Stimulated activated CD8-positive, alpha-beta memory T cell treated with anti-CD3 and anti-CD28 coated beads, Interleukin-4, amount 100 ng/mL, for 1 hour (primary cell): ENCODE measurements at places on chromosomes 1 and 21.

GRCh38 chr1:7691576-7691975 is 79.5 kb upstream of the VAMP3 start:
- no peak for DNase-seq

DNA sequence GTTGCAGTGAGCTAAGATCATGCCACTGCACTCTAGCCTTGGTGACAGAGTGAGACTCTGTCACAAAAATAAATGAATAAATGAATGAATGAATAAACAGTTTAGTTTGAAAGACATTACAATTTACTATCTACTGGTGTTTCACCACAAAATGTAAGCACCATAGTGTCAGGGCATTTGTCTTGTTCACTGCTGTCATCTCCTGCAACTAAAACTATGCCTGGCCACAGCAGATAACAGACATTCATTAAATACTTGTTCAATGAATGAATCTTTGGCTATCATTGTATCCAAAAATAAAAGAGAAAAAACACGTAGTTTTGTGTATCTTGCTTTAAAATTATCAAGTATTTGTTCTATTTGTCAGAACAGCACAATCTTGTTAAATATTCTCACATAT is 32.5 kb downstream of the SASS6 start:
- DNase-seq, result no peak

- DNase-seq, result no peak
Measured at GRCh38 chr1:209920844-209921243, 17.2 kb upstream of the SYT14 start.

DNA sequence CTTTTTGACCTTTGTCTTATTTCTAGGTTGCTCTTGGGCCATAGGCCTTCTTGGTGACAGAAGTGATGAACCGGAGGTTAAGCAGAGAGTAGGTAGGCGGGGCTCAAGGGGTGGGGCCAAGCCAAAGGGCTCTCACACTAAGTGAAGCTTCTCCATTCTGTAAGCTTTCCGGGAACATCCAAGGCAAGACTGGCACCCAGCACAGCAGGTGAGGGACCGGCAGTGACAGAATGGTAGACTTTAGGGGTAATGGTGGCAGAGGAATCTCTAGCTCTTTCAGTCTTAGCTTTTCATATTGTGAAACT is at the start of gene TNFAIP8L2:
TNFAIP8L2 (plus strand) TSS at position 135 of the 305 bp plus-strand sequence. CDS start 2,049 bp downstream, outside the sequence.
- peak; percentile 56 for DNase-seq

GRCh38 chr21:26096494-26097371 is 73.8 kb downstream of the APP start:
- DNase-seq, result no peak

GRCh38 chr1:29237129-29237821 is 953 bp downstream of the PTPRU start:
- DNase-seq, result no peak

DNA sequence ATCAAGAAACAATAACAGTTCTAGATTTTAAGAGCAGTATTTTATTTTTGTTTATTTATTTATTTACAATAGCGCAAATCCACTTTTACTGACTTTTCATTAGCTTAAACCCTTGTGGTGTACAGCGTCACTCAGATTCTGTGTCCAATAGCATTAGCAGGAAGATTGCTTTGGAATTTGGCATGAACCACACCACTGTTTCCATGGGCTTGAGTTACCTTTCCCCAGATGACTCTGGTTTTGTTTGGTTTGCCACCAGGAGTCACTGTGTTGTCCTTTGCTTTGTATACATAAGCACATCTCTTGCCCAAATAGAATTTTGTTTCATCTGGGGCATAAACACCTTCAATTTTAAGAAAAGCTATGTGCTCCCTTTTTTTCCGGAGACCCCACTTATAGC is 25.9 kb upstream of the SNRPE start:
- no peak for DNase-seq

DNA sequence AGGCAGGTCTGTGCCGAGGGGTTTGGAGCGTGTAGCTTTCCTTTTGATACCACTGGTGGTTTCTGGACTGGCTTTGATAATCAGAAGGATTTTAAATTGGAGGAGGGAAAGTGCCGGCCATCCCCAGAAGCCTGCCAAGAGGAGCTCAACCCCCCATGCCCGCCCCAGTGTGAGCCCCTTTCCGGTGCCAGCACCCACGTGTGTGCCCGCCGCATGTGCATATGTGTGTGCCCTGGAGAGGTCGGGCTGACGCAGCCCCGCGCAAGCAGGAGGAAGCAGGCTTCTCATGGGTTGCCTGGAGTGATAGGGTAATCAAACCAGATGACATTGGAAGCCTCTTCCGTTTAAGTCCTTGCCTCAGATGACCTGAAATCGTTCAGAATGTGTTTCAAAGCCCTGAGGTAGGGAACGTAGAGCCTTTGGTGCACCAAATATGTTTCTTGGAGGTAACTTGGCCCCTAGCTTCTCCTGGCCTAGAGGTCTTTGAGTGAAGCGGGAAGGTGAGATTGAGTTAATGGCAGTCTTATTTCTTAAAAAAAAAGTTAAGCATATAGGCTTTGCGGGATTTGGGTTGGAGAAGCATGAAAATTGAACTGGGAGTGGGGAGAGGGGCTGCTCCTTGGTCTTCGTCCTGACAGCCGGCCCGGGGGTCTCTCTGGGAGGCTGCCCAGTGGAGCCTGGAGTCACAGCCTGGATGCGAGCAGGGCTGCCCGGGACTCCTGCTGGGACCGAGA is 34.1 kb upstream of the ARHGEF16 start:
- DNase-seq, result no peak

- DNase-seq, result no peak
Measured at GRCh38 chr1:119266386-119266785, 102.2 kb upstream of the HAO2 start.

- no peak for DNase-seq
Measured at GRCh38 chr1:37865348-37866120, 6.1 kb upstream of the MTF1 start.

- DNase-seq, result no peak
Measured at GRCh38 chr21:37342046-37342632, 24.4 kb upstream of the DYRK1A start.

DNA sequence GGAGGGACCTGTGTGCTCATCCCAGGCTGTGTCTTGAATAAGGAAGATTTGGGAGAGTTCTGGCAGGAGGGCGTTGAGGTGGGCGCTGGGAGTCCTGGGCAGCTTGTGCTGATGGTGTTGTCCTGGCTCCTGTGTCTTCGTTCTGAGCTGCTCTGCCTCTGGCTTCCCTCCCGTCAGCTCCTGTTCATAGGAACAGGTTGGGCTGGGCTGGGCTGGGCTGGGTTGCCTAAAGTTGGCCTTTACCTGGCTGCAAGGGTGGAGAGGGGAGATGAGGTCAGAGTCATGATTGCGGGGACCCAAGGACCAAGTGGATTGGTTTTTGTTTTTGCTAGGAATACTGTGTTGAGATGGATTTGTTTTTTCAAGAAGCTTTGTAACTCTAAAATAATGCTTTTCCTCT is 9.1 kb downstream of the NECAP2 start:
- no peak for DNase-seq

GRCh38 chr21:19712441-19712840 is 1285.8 kb upstream of the NCAM2 start:
- DNase-seq, result no peak

DNA sequence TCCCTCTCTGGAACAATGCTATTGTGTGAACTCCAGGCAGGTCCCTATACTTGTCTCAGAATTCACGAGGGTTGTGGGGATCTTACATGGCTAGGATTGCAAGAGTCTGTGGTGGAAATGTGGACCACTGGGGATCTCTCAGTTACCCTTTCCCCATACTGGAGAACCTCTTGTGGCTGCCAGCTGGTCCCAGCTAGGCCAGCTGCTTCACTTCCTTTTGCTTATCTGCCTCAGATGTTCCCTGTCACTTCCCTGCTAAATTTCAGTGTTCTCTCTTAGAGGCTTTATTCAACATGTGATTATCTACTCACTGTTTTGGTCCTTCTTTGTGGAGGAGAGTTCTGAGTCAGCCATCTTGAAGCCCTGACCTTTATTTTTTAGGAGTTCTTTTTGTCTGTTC is 75.9 kb upstream of the SAMD13 start:
- no peak for DNase-seq

DNA sequence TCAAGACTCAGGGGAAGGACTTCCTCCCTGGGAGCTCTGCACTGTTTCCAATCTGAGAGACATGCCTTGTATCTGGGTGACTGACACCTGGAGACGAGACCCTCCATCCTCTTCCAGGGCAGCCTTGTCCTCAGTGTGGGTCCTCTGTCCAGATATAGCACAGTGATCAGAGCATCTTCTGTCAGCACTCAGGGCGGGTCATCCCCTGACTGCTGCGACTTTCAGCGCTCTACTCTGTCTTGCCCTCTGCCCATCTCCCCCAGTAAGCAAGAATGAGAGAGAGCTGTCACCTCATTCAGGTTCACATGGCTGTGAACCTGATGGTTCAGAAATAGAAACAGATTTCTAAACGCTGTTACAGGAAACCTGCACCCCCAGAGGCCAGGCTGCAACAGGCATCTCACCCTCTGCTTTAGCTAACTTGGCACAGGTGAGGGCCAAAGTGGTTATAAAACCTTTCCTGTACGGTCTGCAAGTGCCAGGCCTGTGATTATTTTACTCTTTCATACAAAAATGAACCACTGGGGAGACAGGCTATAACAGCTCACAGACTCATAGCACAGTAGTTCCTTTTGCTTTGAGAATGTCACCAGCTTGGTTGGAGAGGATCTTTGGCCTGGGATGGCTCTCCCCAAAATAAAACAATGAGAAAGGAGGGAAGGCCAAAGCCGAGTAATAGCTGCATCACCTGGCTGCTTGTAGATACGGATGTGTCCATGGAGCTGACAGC is 11.4 kb upstream of the TENT5C start:
- DNase-seq, result no peak

DNA sequence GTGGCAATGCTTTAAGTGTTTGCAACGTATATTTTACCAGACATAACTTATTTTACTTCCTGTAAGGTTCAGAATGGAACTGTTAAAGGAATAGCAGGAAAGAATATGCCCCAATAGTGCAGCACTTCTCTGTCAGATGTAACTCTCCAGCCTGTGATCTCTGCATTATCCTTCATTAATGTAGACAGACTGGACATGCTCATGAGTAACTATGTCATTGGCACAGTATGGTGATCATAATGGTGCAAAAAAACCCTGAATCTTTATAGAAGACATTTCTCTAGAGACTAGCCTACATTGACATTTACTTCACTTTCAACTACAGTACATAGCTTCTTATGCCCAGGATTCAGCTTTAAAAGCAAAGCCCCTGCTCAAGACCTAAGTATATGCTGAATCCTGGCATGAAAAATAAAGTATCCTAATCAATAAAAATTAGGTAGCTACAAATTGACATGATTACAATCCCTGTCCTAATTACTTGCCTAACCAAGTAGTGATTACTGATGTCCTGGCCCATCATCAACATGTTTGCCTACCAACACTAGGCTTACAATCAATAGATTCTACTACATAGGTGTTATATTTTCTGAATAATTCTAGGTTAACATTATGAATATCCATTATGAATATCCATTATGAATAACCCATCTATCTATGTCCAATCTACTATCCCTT is 13.9 kb downstream of the COX20 start:
- no peak for DNase-seq

DNA sequence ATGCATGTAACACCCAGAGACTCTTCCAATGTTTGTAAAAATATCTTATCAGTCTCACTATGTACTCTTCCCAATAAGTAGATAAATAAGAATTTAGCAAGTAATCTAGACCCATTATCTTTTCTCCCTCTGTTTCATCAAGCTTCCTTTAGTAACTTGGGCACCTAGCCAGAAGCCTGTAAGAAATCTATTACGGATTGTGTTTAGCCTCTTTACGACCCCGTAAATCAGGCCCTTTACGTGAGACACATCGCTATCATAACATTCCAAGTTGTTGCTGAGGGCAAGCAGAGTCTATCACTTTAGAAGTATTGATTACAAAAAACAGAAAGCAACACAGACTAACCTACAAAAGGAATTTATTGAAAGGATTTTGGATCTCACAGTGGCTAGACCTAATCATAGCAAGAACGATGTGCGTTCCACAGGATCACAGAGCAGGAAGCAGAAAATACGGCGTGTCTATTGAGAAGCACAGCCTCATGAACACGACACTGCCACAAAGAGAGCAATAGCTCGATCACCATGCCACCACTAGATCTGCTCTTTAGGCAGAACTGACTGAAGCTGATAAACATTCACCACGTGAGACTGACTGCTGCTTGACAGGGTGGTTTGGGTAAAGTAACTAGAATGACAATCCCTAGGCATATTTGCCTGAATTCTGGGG is 922.1 kb downstream of the AMY1C start:
- no peak for DNase-seq

DNA sequence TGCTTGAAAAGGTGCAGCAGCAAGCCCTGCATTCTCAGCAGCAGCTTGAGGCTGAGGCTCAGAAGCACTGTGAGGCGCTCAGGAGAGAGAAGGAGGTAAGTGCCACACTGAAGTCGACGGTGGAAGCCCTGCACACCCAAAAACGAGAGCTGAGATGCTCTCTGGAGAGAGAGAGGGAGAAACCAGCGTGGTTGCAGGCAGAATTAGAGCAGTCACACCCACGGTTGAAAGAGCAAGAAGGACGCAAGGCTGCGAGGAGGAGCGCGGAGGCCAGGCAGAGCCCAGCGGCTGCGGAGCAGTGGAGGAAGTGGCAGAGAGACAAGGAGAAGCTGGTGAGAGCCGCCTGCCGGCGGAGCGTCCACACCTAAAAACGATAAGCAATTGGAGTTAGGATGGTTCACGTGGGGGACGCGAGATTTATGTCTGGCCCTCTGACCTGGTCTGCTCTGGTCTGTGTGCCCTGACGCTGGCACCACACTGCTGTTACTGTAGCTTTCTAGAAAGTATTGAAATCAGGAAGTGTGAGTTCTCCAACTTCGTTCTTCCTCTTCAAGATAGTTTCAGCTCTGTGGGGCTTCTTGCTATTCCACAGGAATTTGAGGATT is 26.7 kb upstream of the DIP2A start:
- no peak for DNase-seq

- DNase-seq, result no peak
Measured at GRCh38 chr1:14739082-14739832, 140.8 kb downstream of the KAZN start.

- no peak for DNase-seq
Measured at GRCh38 chr1:230507666-230508402, 81.7 kb upstream of the PGBD5 start.

GRCh38 chr1:39416609-39417008 is 74.8 kb upstream of the BMP8A start:
- no peak for DNase-seq

GRCh38 chr1:103333141-103333540 is 192.4 kb upstream of the RNPC3 start:
- DNase-seq, result no peak

DNA sequence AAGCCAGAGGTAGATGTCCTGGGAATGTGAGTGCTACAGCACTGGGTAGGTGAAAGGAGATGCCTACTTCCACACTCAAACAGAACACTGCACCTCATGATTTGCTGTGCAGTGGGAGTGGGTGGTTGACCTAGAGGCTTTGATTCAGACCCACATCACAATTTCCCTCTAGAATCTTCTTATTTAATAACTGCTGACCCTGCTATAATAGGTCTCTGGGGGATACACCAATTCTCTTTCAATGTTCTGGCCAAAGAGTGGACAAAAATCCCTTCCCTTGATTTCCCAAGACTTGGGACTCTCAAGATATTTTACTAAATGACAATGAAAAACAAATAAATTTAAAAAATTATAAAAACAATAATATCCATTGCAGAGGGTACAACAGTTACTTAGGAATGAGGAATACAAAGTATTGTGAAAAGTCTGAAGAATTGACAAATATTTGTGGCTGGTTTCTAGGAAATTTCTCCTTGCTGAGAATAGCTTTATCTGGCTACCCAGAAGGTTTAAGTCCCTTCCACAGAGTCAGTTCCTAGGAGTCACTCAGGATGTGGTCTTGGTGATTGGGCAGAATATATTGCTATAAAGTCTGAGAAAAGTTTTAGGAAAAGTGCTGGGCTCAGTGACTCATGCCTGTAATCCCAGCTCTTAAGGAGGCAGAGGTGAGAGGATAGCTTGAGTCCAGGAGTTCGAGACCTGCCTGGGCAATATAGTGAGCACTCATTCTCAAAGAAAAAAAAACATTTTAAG is 2.4 kb upstream of the FCGR2A start:
- DNase-seq, result no peak
